ENCODE measurements at places on chromosomes 2 and 18.

DNA sequence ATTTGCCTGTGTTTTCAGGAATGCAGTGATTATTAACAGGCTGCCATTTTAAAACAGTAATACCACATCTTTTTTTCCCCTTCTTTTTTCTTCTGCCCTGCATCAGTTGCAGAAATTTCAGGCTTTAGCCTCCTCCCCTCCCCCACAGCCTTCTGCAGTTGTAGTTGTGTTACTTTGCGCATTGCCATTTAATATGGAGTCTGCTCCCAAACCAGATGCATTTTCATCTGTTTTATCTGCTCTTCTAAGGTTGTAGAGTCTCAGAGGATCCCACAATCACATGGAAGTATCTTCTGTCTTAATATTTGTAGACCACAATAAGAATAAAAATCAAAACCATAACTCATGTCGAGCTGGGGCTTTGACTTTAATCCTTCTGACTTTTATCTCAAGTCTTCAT is 3.8 kb downstream of the ASXL3 start:
- DNase-seq = no peak

GRCh38 chr2:217260441-217261115 is 400.7 kb upstream of the TNP1 start:
- no peak for DNase-seq

- no peak for DNase-seq
Measured at GRCh38 chr2:155033652-155034051, 335.2 kb downstream of the KCNJ3 start.

- no peak for DNase-seq
Measured at GRCh38 chr18:43571078-43571689, 293.9 kb upstream of the SYT4 start.

DNA sequence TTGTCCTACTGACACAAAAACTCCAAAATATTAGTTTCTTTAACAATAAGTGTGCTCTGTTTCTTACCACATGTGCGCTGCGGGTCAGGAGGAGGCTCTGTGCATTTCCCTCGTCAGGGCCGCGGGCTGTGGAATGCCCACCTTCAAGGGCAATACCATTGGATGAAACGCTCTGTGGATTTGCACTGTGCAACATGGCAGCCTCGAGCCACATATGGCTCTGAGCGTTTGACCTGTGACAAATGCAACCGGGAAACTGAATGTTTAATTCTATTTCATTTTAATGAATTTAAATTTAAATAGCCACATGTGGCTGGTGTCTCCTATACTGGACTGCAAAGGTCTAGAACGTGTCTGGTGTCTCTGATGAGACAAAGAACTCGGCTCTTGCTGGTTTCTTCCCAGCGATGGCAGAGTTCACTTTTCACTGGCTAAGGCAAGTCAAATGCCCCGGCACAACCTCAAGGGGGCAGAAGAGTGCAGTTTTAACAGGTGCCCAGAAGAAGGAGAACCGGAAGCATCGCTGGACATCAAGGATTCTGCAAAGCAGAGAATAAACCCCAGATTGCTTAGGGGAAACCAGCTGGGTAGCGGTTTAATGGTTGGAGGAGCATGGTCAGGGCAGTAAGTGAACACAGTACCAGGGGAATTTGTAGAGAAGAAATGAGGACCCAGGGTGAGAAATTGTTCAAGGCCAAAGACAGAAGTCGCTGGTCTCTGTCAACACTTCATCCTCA is 37.0 kb upstream of the TMEM18 start:
- peak; percentile 47 for DNase-seq

- no peak for DNase-seq
Measured at GRCh38 chr2:239017491-239018098, 169.7 kb downstream of the TWIST2 start.

GRCh38 chr2:218859556-218859987 is at the start of gene WNT6:
WNT6 (plus strand) TSS chr2:218859805; CDS start chr2:218860038, 233 bp downstream.
- no peak for DNase-seq

- DNase-seq = peak; percentile 16
Measured at GRCh38 chr2:216992056-216992675, 132.3 kb upstream of the TNP1 start.

GRCh38 chr2:225742487-225742886 is 343.0 kb downstream of the NYAP2 start:
- DNase-seq = no peak

- no peak for DNase-seq
Measured at GRCh38 chr2:143463719-143464118, 334.5 kb downstream of the ARHGAP15 start.

DNA sequence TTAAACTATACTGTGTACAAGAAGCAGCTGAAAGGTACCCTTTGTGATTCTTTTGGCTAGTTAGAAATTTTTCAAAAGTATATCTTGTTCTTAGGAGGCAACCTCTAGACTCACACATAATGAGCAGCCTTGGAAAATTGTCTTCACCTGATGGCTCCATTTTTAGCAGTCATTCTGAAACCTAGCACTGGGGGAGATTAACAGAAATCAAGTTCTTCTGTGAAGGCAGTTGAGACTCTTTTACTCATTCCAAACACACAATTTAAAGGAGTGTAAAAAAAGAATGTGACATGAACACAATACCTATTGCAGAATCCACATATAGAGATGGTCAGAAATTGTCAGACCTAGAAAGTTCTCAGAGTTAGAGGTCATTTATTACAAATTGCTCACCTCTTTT is 197.7 kb downstream of the UBE2E3 start:
- no peak for DNase-seq

- DNase-seq = no peak
Measured at GRCh38 chr2:175383286-175383685, 201.8 kb upstream of the ATP5MC3 start.

DNA sequence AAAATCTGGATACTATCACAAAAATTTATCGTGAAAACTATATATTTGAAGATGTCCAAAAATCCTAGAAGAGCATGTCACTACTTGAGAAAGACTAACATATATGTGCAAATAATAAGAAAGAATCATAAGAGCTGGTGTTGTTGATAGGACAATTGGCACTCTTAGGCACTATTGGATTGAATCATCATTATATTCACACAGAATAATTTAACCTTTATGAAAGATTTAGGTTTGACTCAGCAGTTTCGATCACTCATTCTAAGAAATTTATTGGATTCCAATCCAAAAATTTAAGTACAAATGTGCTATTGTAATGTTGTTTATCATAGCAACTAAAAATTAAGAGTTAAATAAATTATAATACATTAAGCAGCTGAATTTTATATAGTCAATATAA is 503.6 kb downstream of the SPAG16 start:
- no peak for DNase-seq

Data from DMS79 (cell line).